ENCODE measurements at places on chromosomes 2 and 18.

GRCh38 chr18:13198701-13199100, 19.9 kb upstream of the LDLRAD4 start:
- DNase-seq = no peak

DNA sequence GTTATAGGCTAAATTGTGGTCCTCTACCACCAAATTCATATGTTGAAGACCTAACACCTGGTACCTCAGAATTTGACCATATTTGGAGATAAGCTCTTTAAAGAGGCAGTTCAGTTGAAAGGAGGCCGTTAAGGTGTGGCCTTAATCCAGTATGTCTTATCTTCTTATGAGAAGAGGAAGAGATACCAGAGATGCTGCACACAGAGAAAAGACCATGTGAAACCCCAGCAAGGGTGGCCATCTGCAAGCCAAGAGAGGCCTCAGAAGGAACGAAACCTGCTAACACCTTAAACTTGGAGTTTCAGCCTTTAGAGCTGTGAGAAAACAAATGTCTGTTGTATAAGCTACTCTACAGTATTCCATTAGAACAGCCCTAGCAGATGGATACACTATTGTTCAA, 528.1 kb upstream of the DCC start:
- DNase-seq = no peak

- no peak for DNase-seq
Observed at GRCh38 chr18:56550121-56550520, 88.3 kb downstream of the TXNL1 start.

DNA sequence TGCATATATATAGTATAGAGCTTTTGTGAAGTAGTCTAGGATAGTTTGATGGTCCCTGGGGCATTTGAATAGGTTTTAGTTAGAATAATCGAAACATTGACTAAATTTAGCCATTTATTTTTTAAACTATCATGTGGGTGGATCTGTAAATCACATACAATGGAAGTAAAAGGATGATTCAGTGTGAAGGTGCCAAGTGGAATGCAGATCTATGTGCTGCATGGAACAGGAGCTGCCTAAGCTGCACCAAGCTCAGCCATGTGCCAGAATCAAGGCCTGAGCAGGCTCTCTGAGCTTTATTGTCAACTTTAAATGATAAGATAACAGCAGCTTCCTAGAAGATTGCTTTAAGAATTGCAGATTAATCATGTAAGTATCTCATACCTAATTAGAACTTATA, 1996.2 kb upstream of the PIK3C3 start:
- no peak for DNase-seq

DNA sequence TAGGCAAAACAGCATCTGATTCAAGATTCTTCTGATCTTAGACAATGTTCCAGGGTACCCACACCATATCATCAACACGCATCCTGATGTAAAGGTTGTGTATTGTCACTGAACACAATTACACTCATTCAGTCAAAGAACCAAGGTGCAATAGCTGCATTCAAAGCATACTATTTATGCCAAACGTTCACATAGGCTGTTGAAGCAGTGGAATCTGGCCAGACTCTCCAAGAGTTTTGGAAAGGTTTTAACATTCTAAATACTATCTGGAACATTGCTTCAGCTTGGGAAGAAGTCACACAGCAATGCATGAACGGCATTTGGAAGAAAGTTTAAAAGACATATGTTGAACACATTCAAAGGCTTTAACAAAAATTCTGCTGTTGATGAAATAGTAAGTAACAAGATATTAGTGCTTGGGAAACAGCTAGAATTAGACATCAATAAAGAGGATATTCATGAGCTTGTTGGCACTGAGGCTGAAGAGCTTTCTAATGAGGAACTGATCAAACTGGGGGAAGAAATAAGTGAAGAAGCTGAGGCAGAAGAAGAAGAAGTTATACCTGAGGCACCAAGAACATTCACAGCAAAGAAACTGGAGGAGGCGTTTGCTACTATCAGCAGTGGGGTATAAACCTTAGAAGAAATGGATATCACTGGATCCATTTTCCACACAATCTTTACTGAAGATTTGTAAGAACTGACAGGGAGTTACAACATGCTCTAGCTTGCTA, 47.6 kb upstream of the MSH6 start:
- no peak for DNase-seq

- DNase-seq = no peak
Observed at GRCh38 chr2:11480406-11480805, 14.4 kb upstream of the E2F6 start.

DNA sequence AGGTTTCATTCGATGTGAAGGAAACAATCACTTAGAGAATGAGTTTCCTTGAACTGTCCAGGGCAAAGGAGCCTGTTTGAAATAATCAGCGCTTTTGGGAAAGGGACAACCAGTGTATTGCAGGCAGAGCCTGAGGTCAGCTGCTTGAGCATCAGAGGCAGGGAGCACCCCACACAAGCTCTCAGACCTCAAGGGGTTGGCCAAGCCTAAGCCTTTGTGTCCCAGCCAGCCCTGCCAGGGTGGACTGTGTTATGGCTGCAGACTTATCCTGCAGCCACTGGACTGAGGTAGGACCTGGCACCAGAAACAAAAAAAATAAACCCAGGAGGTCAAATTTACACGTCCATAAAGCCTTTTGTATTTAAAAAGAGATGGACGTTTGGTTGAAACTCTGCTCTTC, 228.3 kb downstream of the SEPTIN10 start:
- DNase-seq = no peak

DNA sequence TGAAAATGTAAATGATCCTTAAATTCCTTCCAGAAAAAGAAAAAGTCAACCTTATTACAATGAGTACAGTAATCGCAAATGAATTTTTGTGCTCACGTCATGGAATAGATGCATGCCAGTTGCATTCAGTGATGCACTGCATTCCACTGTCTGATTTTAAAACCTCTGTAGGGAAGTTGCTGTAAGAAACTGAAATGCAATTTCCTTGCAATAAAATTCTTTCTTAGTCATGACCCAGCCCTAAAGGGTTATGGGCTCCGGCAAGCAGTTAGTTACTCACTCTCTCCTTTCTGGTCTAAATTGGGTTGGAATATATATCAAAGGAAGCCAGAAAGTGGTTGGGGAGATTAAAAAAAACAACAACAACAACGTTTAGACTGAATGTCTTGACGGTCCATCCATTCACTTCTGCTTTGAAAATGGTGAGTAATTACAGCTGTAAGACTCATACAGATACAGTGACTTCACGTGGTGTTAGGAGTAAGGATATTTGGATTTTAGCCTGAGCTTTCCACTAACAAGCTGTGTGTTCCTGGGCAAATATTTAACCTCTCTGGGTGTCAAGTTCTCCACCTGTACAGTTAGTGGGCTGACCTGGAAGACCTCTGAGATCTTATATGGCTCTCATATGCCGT, 8.6 kb upstream of the RND3 start:
- DNase-seq = no peak

GRCh38 chr18:55349685-55350084, 238.3 kb downstream of the TCF4 start:
- no peak for DNase-seq

GRCh38 chr18:48676756-48677368, 138.0 kb downstream of the CTIF start:
- peak; percentile 38 for DNase-seq

DNA sequence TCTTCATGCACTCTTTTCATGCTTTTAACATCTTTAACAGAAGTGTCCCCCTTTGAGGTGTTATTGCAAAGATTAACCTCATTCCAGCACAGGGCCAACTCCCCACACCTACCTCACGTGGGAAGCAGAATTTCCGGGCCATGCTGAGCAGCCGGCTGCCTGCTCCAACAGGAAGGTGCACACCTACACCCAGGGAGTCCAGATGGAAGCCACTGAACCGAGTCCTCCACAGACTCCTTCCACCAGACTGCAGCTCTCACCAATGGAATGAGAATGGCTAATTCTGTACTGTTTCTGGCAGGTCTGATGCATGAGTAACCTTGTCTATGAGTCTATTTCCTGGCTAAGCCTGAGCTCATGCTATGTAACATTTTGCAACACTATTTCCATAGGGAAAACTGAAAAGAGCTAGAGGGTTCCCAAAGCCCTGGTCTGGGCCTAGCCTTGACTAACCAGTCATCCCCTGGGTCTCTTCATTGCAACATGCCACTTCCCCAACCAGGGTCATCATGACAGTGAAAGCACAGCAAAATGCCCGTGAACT, 11.0 kb downstream of the ERFE start:
- DNase-seq = no peak

DNA sequence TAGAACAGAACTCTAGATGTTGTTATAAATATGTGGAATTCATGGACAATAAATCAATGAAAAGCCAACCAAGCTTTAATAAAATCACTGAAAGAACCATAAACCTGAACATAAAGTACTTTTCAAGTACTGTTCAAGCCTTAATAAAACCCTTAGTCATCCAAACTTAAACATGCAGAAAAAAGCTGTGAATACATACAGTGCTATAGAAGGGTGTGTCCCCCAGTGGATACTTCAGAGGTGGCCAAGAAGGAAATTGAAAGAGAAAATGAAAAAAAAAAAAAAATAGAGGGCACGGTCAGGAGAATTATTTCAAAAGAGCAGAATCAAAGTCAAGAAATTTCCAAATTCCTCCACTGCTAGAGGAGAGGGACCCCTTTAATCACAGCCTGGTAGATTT, 141.1 kb downstream of the SP100 start:
- no peak for DNase-seq

- no peak for DNase-seq
Observed at GRCh38 chr2:186979439-186980116, 130.6 kb upstream of the ZSWIM2 start.

DNA sequence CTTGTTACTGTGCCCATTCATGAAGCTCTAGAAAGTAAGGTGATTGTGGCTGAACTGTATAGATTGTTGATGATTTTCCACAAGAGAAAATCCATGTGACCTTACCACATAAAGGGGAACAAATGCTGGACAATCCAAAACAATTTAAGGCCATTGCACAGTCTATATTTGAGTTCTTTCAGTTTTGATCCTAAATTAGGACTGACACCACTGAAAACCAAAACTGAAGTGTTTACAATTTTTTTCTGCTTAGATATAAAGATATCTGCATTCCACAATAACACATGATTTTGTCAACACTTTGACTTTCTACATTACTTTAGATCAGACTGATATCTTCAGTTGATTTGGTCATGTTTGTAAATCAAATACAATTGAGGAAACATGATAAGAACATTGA, 123.6 kb upstream of the SLC38A11 start:
- no peak for DNase-seq

GRCh38 chr2:160431441-160431840, 62.2 kb downstream of the RBMS1 start:
- DNase-seq = no peak

DNA sequence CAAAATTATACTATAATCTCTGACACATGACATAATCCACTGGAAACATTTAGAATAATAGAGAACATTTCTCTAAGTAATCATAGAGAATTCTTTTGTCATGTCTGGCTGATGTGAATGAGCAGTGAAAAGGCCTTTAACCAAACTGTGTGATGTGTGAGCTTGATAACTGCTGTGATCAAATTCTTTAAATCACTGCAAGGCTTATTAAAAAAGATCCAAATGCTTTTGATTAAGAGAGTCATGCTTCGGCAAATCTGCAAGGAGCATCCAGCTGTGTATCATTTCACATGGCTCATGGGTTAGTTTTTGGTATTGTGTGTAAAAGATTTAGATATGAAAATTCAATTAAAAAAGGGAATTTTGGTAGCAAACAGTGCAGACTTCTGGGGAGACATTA, 58.6 kb upstream of the TFPI start:
- DNase-seq = no peak

DNA sequence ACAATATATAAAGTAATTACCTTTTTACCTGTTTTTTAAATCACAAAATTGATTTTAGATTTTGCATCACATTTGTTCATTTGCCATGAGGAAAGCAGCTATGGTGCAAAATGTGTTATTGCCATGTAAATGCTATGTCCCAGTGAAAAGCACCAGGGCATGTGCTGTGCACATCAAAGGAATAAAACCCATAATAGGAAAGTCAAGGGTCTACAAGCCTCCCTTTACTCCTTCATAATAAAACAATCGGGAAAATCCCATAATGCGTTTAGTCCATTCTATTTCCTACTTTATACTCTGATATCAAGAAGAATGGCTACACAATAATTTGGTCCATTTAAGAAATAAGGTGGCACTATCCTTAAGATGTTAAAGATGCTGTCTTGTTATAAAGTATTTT, 53.0 kb downstream of the KLF7 start:
- no peak for DNase-seq

GRCh38 chr2:17591846-17592245, 51.4 kb downstream of the VSNL1 start:
- no peak for DNase-seq

- no peak for DNase-seq
Observed at GRCh38 chr2:16750175-16750924, 84.7 kb upstream of the CYRIA start.

DNA sequence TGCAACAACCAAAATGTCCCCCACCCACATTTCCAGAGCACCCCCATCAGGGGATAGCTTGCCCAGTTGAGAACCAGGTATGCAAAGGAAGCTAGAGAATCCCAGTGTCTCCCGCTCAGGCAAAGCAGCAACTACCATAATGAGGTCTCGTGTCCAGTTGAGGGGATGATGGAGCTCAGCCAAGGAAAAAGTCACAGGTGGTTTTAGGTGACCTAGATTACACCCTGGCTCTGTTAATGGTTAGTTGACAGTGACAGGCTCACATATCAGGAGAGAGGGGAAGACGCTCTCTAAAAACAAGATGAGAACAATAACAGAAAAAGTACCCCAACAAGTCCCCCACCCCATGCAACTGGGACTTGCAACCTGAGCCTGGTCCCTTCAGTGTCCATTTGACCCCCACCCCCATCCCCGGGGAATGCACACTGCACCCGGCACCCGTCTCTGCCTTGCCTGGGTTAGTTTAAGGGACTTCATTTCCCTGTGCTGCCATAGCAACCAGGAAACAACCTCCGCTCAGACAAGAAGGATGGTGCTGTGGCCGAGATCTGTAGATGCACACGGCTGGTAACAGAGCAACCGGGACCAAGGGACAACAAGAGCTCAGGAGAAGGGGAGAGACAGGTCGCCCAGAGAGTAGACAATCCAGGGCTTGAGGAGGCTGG, at the start of gene KIAA2012:
Gene KIAA2012 (plus strand): TSS at position 519 of the 665 bp plus-strand sequence. CDS start 373 bp downstream, outside the sequence.
- no peak for DNase-seq

GRCh38 chr2:119708241-119708640, 29.2 kb downstream of the TMEM177 start:
- no peak for DNase-seq

GRCh38 chr2:20526708-20527107, 79.8 kb downstream of the RHOB start:
- no peak for DNase-seq

DNA sequence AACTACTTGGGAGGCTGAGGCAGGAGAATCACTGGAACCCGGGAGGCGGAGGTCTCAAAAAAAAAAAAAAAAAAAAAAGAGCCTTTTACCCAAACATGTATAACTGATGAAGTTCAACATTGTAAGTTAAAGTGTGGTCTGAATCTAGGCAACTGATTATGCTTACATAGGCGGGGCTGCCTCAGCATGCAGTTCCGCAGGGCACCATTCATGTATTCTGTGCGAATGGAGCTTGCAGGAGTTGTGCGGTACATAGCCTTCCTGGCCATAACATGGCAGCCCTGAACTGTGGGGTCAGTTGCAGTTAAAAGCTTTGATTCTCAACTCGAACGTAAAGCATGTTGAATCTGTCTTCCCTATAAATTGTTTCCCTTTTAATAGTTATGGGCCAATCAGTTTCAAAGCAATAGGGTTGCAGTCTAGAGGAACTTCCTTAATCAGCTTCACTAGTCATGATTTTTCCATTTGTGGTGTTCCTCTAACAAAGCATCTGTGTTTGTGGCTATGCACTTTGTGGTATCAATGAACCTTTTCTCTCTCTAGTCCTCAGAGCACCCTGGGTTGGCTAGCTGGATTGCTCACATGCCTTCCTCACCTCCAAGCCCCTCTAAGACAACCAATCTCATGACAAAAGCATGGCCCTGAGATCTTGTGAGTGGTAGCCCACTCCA, 30.6 kb upstream of the CEP68 start:
- no peak for DNase-seq

All from NCI-H1930 (cell line).